Ecto neural progenitor cell (in vitro differentiated cells): ENCODE measurements at places on chromosomes 5 and 9.

- no peak for DNase-seq
Observed at GRCh38 chr9:113454914-113455761, 8.4 kb upstream of the RGS3 start.

GRCh38 chr9:112013266-112013665, 116.7 kb downstream of the UGCG start:
- no peak for DNase-seq

GRCh38 chr5:168374532-168374931, 83.1 kb downstream of the WWC1 start:
- DNase-seq: no peak

GRCh38 chr5:912280-913091, 19.8 kb downstream of the TRIP13 start:
- peak; percentile 62 for DNase-seq

DNA sequence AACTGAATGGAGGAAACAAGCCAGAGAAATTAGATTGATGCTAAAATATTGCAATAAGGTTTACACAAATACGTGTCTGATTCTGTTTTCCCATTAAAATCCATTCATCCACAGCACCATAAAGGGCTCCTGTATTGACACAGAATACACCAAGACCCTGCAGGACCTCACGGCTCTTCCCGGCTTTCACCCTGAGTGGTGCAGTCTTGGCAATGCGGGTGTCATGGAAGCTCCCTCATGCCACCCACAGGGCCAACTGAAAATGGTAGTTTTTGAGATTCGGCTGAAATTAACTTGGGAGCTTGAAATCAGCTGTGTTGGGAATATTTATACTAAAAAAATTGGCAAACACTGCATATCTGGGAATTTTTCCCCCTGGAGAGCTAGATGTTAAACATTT, 17.3 kb upstream of the EXOC3 start:
- no peak for DNase-seq

- peak; percentile 65 for DNase-seq
Observed at GRCh38 chr5:119435436-119436132, 16.7 kb upstream of the HSD17B4 start.

- no peak for DNase-seq
Observed at GRCh38 chr5:11191673-11192072, 430.6 kb upstream of the DAP start.

GRCh38 chr5:176700239-176700847, 53.1 kb downstream of the TSPAN17 start:
- peak; percentile 75 for DNase-seq

- no peak for DNase-seq
Observed at GRCh38 chr5:124277767-124278545, 468.5 kb downstream of the ZNF608 start.

DNA sequence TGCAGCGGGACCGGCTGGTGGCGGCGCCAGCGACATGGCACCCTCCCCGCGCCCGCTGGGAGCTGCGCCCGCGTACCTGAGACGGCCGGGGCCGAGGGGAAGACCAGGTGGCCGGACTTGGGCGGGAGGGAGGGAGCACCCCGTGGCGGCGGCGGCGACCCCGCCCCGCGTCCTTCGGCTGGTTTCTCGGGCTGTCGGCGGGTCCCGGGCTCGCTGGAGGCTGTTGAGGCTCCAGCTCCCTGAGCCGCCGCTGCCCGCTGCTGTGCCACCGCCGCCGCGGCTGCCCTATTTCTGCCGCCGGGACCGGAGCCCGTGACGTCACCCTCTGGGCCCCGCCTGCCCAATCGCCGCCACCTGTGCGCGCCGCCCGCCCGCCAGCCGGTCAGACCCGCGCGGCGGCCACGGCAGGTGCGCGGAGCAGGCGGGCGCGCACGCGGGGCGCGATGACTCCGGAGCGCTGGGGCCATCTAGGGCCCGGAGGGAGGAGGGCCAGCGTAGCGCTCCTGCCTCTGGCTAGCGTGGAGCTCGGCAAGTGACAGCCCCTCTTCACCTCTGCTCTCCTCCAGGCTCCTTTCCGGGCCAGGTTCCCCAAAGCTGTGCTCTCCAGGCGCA, at the start of gene FSTL4:
TSS of gene FSTL4 (minus strand) at position 293 of the 612 bp plus-strand sequence.
- peak; percentile 68 for DNase-seq

- DNase-seq: no peak
Observed at GRCh38 chr9:137234758-137235423, 4.2 kb downstream of the SLC34A3 start.

GRCh38 chr9:18052060-18052459, 421.9 kb upstream of the ADAMTSL1 start:
- DNase-seq: no peak

DNA sequence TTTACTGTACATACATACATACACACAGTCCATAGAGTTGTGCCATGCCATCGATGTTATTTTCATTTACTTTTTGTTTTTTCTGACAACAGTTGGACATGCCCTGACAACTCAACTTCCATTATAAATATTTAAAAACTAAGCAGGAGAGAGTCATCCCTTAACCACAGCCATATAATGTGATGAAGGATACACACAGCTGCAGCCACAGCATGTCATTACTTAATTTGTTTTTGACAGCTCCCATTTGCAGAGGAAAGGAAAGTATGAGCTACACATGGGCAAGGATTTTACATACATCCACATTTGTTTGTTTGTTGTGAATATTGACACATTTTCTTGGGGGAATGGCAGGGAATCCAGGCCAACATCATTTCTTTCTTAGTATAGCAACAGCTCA, 91.5 kb upstream of the TUT7 start:
- no peak for DNase-seq

DNA sequence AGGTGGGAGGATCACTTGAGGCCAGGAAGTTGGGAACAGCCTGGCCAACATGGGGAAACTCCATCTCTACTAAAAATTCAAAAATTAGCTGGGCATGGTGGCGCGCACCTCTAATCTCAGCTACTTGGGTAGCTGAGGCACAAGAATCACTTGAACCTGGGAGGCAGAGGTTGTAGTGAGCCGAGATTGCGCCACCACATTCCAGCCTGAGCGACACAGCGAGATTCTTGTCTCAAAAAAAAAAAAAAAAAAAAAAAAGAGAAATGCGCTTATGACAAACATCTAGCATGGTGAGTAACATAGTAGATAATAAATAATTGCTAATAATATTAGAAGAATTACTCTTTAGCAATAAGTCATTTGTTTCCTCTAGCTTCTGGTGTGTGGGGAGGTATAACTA, 25.9 kb downstream of the RUSC2 start:
- no peak for DNase-seq
